CD4-positive, alpha-beta T cell treated with Interleukin-10 for 1 hour (primary cell): ENCODE measurements at places on chromosomes 13 and 19.
A peak's percentile ranks its signal among the peaks of the same experiment; 100 is the strongest.

DNA sequence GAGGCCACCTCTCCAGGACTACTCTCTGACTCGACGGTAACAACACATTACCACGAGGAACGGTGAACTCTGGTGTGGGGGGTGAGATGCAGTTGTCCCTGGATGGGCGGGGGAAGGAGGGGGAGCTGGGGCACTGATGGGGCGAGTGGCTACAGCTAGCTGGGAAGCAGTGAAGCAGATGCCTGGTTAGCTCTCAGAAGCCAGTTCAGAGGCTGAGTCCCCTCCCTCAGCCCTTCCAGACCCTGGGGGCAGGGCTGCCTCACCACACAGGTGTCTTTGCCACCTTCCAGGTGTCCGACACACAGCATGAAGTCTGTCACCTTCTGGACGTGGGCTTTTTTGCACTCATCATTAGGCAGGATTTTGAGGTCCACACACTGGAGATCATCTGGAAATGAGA is 4.0 kb downstream of the KLK1 start:
- DNase-seq, result no peak

GRCh38 chr13:114059946-114060860 is 72.2 kb downstream of the RASA3 start:
- DNase-seq, result no peak

DNA sequence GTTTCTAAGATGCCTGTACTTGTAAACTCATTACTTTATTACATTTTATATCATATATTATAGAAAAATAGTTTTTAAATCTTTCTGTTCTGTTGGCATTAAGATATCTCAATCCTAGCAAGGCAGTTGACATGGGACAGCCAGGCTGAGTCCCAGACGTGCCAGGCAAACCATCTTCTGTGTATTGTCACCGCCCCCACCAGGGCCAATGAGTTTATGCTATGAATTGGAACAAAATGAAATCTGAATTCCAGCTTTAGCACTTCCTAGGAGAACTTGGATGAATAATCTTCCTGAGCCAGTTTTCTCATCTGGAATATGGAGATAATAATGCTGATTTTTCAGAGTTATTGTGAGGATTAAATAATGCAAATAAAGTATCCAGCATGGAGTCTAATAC is 79.9 kb upstream of the GSX1 start:
- peak; percentile 38 for DNase-seq

- DNase-seq, result no peak
These were observed 82.4 kb downstream of the KCTD12 start for GRCh38 chr13:76803831-76804230.

DNA sequence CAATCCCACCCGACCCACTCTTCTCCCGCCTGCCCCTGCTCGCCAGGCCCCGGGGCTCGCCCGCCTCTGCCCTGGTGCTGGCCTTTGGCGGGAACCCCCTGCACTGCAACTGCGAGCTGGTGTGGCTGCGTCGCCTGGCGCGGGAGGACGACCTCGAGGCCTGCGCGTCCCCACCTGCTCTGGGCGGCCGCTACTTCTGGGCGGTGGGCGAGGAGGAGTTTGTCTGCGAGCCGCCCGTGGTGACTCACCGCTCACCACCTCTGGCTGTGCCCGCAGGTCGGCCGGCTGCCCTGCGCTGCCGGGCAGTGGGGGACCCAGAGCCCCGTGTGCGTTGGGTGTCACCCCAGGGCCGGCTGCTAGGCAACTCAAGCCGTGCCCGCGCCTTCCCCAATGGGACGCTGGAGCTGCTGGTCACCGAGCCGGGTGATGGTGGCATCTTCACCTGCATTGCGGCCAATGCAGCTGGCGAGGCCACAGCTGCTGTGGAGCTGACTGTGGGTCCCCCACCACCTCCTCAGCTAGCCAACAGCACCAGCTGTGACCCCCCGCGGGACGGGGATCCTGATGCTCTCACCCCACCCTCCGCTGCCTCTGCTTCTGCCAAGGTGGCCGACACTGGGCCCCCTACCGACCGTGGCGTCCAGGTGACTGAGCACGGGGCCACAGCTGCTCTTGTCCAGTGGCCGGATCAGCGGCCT is 4.1 kb downstream of the LRFN3 start:
- no peak for DNase-seq

- no peak for DNase-seq
These were observed 100.4 kb downstream of the RFC3 start for GRCh38 chr13:33918199-33918932.

GRCh38 chr13:73873940-73874830 is 260.0 kb downstream of the KLF12 start:
- no peak for DNase-seq
